ENCODE measurements at places on chromosomes 13 and 19.

DNA sequence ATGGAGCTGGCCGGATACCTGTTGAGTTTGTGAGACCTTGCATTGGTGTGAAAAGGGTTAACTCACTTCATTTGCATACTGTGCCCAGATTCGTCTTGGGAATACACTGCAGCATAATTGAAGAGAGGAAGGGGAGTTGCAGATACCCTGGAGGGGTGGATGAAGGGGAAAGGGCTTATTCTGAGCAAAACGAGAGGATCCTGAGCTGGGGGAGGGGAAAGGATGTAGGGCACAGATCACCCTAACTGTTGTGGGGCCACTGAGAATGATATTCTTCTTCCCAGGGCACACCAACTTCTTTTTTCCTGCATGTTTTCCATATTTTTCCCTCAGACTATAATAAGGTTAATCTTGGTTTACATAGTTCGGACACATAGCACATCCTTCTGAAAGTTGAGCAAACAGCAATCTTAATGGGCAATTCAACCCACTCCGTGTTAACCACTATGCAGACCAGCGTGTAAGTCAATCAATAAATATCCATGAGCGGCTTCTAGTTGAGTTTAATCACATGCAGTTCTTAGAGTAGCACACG, 11.7 kb upstream of the PTPRS start:
- DNase-seq = peak; percentile 13

GRCh38 chr19:3457528-3458228, 22.6 kb downstream of the SMIM24 start:
- DNase-seq = no peak

DNA sequence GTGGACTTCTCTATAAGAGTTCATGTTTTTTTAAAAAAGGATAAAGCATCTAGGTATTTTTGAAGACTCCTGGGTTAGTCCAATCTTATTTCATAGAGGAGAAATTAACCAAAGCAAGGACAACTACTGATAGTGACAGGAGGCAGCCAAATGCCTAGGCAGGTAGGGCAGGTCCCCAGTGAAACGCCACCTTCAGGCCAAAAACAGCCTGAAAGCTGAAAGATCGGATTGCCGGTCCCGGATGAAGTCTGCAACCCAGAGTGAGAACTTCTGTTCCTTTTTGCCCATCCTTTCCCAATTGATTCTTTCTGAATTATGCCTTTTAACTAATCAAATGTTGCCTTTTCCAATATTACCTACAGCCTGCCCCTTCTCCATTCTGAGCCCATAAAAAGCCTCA, 6.1 kb upstream of the GGACT start:
- DNase-seq = no peak

- DNase-seq = peak; percentile 99
These were observed 48.7 kb downstream of the LYL1 start for GRCh38 chr19:13053761-13054625.

- DNase-seq = peak; percentile 61
These were observed 26.2 kb downstream of the ZNF160 start for GRCh38 chr19:53076984-53077383.

DNA sequence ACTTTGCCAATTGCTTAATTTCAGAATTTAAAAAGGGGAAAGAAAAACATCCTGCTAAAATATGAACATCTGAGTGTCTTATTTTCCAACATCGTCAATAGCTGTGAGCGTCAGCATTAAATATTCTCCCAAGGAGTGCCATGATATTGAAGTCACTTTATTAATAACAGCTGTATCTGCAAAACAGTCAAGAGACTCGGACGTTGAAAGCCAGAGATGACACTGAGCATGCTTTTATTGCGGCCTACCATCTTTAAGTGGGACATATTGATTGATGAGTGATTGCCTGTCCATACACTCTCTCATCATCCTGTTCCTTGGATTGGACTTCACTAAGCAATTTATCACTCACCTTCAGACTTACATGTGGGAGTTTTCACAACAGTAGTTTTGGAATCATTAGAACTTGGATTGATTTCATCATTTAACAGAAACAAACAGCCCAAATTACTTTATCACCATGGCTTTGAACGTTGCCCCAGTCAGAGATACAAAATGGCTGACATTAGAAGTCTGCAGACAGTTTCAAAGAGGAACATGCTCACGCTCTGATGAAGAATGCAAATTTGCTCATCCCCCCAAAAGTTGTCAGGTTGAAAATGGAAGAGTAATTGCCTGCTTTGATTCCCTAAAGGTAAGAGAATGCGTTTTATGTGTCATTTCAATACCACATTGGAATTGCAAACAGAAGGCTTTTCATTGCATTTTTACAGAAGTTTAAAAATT, 53.8 kb downstream of the MBNL2 start:
- DNase-seq = no peak

DNA sequence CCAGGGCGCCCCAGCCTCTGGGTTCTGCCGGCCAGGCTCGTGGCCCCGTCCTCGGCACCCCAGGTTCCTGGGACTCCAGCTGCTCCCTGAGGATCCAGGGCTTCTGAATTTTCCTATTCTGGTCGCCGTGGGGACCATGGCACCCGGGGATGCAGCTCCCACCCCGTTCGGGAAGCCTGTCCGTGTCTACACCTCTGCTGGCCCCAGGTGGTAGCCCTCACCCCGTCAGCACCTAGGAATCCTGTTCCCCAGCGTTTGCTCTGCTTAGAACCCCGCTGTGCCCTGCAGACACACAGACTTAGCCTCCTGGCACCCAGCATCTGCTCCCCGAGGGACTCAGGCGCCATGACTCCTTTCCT, 960 bp downstream of the PPFIA3 start:
- no peak for DNase-seq

- DNase-seq = no peak
These were observed 395.5 kb downstream of the EFNB2 start for GRCh38 chr13:106139942-106140341.

GRCh38 chr13:106859533-106859904, 291.6 kb upstream of the ARGLU1 start:
- DNase-seq = no peak

- peak; percentile 88 for DNase-seq
These were observed 36.9 kb upstream of the STARD13 start for GRCh38 chr13:33322543-33322809.

DNA sequence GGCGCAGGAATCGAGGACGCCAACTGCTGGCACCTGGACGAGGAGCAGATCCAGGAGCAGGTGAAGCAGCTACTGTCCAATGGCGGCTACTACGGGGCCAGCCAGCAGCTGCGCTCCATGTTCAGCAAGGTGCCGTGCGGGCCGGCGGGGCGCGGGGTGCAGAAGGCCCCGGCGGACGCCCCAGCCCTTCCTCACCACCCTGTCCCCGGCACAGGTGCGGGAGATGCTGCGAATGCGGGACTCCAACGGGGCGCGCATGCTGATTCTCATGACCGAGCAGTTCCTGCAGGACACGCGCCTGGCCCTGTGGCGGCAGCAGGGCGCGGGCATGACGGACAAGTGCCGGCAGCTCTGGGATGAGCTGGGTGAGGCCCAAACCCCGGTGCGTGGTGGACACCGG, 13.6 kb downstream of the ZSWIM4 start:
- no peak for DNase-seq

DNA sequence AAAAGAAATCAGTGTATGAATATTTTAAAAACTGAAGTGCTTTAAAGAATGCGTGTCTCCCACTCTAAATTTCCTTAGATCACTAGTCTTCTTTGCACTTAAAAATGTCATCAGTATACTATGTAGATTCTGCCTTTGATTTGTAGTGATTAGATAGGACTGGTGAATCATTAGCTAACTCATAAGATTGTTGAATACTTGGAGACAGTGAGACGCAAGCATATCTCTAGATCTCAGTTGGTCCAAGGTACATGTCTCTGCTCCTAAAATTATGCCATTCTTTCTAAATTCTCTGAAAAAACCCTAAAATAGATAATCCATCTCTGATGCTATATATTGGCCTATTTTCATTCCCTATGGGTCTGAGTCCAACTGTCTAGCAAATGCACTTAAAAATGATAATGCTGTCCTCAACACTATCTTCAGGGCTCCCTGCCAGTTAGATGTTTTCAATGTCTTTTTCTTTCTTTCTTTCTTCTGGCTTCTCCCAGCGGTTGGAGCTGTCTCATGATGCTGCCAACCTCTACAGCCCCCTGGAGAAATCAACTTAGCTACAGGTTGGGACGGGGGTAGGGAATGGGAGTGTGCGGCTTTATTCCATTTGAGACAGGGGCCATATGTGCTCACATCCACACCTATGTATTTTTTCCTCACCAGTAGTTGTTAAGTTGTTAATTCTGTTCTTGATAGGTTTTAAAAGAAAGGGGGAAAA, 301.0 kb downstream of the NDFIP2 start:
- no peak for DNase-seq

- peak; percentile 11 for DNase-seq
These were observed 563.9 kb downstream of the DACH1 start for GRCh38 chr13:71303144-71303543.

GRCh38 chr19:32675720-32676185, at the start of gene RGS9BP:
TSS of gene RGS9BP (plus strand) at chr19:32675848. CDS start at chr19:32676264, 416 bp downstream.
- DNase-seq = peak; percentile 73

GRCh38 chr19:1264801-1265614, 4.1 kb upstream of the CIRBP start:
- peak; percentile 85 for DNase-seq
